ENCODE measurements at places on chromosomes 16 and 17.

GRCh38 chr16:82891424-82891823 is 264.7 kb downstream of the CDH13 start:
- no peak for DNase-seq

DNA sequence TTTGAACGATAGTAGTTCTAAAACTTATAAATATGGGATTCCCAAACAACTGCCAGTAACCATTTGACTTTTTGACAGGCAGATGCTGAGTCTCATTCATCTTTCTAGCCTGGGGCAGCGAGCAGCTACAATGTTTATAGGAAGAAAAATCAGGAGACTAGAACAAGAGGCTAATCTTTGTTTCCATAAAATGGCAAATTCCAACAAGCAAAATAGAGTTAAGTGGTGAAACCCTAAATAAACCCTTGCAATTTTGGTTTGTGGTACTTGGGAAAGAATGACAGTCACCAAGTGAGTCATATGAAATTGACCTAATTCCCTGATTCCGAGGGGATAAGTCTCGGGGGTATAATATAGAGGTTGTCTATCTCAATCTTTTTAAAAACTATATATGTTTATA is 27.3 kb upstream of the HS3ST2 start:
- no peak for DNase-seq

DNA sequence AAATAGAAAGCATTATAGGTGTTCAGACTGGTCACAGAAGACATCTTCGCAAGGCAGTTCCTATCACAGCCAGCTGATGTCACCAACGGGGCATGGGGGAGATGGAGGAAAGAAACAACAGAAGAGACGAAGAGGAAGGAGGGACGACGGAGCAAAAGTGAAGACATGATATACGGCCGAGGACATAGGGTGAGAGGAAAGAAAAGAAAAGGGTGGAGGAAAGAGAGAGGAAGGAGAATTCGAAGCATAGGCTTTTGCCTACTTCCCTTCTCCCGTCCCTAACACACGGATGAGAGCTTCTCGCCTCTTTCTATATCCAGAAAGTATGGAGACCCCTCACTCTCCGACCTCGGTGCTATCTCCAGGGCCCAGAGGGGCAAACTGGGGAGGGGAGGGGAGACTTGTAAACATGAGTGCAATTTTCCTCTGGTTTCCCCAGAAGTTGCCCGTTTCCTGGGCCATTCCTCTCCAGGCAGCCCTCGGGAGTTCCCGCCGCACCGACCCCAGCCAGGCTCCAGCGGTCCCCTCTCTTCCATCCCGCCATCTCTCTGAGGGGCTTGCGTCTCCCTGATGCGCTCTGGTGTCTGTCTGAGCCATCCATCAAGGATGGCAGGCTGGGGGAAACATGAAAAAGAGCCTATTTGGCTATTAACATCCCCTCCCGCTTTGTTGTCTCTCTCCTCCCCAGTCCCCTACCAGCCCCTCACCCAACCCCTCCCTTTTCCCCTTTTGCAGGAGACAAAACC is 26.0 kb downstream of the COPZ2 start:
- DNase-seq, result peak; percentile 66

DNA sequence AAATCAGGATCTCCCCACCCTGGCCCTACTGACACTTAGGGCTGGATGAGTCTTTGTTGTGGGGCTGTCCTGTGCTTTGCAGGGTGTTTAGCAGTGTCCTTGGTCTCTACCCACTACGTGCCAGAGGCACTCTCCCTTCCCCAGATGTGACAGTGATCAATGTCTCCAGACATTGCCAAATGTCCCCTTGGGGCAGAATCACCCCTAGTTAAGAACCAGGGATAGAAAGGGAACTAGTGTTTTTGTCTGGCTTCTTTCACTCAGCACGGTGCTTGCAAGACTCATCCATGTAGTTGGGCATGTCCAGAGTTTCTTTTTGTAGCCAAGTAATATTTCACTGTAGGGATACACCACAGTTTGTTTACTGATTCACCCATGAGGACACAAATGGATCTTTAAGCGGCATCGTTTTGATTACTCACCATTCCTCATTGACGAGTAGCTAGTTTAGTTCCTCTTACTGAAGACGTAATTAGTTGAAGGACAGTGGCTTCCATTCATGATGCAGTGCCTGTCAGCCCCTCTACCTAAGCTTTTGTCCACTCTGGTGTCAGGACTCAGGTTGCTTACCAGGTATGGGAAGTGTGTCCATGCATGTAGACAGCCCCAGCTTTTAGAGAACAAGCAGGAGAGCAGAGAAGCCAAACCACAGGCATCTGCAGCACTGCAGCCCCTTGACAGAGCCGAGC is 26.0 kb upstream of the ITGB4 start:
- DNase-seq, result no peak

DNA sequence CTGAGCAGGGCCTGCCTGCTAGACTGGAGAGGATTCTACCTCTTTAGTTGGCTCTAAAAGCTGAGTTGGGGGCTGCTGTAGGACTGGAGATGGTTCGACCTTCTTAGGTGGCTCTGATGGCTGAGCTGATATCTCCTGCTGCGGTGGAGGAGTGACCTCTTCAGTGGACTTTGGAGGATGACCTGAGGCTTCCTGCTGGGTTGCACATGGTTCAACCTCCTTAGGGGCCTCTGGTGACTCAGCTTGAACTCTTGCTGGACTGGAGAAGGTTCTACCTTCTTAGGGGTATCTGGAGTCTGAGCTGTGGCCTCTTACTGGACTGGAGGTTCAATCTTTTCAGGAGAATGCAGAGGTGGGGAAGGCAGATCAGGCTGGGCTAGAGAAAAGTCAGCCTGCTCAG is 48.9 kb upstream of the TMEM97 start:
- no peak for DNase-seq

DNA sequence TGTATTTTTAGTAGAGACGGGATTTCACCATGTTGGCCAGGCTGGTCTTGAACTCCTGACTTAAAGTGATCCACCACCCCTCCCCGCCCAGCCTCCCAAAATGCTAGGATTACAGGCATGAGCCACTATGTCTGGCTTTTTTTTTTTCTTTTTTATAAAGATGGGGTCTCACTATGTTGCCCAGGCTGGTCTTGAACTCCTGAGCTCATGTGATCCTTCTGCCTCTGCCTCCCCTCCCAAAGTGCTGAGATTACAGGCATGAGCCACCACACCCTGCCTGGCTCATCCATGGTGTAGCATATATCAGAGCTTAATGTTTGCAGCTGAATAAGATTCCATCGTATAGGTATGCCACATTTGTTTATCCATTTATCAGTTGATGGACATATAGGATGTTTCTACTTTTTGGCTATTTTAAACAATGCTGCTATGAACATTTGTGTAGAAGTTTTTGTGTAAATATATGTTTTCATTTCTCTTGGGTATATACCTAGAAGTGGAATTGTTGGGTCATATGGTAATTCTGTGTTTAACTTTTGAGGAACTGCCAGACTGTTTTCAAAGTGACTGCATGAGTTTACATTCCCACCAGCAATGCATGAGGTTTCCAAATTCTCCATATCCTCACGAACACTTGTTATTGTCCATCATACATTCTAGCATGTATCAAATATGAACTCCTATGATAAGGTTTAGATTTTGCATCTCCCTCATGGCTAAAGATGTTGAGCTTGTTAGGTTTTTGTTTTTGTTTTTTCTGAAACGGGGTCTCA is 55.7 kb upstream of the HAS3 start:
- no peak for DNase-seq

DNA sequence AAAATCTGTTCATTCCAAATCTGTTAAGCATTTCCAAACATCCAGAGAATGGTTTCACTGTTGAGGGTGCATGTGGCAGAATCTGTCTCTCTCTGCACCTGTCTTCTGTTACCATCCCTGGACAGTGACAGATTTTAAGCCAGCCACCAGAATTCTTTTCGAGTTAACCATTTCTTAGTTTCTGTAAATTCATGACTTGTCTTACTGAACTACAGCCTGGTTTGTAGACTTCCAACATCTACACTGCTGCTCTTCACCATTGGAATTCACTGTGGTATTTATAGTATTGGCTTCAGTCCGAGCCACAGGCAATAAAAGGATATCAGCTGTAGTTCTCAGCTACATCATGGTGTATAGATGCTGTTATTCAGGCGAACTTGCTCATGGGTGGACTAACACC is 47.6 kb downstream of the GOSR1 start:
- no peak for DNase-seq

GRCh38 chr17:61456688-61457225 is 4.5 kb downstream of the TBX4 start:
- DNase-seq, result no peak

GRCh38 chr16:31877876-31878642 is 4.5 kb downstream of the ZNF267 start:
- no peak for DNase-seq

DNA sequence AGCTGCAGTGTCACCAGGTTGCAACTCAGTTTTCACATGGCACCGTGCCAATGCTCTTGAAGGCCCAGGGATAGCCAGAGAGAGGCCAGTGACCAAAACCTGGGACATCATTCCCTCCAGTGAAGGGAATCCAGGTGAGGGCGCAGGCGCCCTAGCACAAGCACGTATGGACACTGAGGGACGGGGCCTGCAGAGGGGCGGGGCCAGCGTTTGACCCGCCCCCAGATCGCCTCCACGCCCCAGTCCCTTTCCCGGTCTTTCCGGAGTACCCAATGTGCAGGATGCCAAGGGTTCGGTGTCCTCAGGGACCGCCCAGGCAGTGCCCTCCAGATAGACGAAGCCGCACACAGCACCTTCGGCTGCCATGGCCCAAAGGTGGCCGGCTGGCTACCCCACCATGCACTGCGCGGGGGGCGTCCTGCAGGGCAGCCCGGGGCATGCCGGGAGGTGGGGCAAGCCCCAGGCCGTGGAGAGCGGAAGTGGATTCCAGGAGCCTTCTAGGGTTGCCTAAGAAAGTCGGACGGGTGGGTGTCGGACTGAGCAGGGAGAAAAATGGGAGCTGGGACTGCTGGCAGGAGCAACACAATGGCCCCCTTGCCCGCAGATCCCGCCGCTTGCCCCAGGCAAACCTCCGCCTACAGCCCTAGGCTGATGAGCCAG is 4.6 kb downstream of the SLC12A4 start:
- no peak for DNase-seq

- no peak for DNase-seq
Observed at GRCh38 chr16:19238406-19238805, 47.1 kb upstream of the CLEC19A start.

DNA sequence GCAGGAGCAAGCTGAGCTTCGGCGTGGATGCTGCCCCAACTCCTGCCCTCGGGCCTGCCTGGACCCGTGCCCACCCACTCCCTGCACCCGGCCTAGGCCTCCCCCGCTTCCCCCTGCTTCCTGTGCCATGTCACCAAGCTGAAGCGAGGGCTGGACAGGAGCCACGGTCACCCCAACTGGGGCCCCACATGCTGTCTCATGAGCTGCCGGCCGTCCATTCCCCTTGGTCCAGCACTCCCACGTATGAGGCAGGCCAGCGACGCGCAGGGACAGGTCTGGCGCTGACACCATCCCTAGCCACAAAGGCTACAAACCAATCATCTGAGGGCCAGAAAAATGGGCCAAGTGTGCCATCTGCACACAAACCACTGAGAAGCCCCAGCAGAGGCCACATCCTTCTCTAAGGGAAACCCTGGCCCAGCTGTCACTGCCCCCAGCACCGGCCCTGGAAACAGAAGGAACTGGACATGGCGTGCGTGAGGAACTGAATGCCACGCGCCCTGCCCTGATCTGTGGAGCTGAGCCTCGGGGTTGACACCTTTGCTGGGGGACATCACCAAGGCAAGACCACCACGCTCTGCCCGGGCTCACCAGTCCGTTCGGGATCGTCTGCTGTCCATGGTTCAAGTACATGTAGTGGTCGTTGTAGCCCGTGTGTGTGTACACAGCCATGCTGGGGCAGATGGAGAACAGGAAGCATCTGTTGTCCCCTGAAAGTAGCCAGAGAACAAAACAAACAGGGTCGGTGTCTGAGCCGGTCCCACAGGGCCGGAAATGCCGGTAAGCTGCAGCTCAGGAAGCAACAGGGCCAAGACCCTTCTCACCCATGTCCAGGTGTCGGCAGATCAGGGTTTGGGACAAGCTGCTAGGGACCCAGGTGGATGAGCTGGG is 22.2 kb downstream of the MEAK7 start:
- no peak for DNase-seq

- DNase-seq, result no peak
Observed at GRCh38 chr17:17749025-17749772, 67.9 kb downstream of the RAI1 start.

GRCh38 chr17:53273126-53273525 is 549.6 kb upstream of the KIF2B start:
- DNase-seq, result no peak

DNA sequence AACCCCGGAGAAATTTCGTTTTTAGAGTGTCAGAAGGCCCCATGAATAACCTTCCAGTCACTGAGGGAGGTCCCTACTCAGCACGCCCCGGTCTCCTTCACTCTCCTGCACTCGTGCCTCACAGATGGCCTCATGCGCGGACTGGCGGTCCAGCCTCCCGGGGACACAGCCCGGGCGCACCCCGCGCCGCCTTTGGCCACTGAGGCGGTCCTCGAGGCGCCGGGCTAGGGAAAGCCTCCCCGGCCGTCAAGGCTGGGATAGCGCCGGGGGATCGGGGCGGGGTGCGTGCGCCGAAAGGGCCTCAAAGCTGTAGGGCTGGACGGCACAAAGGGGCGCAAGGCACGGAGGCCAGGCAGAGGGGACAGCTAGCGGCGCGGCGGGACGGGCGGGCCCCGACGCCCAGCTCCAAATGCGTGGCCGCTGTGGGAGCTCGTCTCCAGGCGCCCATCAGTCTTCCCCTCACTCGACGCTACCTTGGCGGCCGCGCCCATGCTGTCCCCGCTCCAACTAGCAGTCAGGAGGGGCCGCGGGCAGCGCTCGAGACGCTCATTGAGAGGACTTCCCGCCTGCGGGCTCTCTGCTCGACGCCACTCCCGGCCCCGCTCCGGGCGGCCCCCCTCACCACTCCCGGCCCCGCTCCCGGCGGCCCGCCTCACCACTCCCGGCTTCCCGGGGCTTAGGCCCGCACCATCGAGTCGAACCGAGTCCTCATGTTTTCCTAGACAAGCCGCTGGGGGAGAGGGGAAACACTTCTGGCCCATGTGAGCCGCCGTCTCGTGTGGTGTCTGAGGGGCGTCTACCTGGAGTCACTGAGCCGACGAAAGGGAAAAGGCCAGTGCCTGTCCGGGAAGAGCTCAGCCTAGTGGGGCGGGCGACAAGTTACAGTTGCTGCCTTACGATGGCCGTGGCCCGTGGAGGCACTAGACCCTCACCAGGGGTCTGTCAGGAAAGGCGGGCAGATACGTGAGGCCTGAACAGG is at the start of gene USP6:
USP6 (plus strand) TSS at position 360 of the 979 bp plus-strand sequence. CDS start 14,336 bp downstream, outside the sequence.
- DNase-seq, result no peak

Measured in CD4-positive, alpha-beta T cell treated with Interleukin-2 at 100 ng/mL for 4 hours (primary cell).